Fibroblast of skin of right biceps (primary cell): ENCODE measurements at places on chromosomes 6 and 20.

DNA sequence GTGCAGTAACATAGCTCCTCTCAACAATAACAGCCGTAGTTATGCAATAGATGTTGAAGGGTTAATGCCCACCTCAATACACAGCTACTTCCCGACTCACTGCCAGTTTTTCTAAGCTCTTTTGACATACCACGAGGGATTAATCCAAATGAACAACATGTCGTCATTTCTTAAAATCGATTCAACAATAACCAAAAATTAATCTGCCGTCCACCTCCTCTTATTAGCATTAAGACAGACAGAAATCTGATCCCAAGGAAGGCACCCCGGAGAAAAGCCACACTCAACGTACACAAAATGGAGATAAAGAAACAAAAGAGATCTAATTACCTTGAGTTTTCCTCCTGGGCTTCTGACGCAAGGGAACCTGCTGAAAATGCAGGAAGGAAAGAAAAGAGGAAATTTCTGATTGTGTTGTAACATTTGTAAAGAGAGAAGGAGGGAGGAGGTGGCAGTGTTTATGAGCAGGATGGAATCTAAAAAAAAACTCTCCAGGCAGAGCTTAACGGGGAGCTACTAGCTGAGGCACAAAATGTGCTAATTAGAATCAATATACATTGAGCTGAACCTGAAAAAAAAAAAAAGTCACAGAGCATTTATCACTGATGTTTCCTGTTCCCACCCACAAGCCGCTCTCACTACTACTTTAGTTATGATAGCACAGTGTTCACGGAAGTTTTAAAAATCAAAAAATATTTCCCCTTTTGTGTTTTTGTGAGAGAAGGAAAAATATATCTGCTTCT, 109.3 kb downstream of the IPCEF1 start:
- no peak for DNase-seq

DNA sequence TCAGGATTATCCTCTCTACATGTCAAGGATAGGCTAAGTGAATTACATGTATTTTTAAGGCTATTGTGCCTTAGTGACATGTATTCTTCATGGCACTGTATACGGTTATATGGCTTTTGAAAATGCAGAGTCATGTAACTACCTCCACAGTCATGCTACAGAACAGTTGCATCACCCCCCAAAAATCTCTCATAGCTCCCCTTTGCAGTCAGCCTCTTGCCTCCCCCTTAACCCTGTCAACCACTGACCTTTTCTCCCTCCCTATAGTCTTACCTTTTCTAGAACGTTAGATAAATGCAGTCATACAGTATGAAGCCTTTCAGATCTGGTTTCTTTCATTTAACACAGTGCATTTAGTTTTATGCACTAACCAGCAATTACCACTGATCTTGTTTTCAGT, 10.3 kb upstream of the RNF24 start:
- no peak for DNase-seq

GRCh38 chr20:50213531-50214106, 23.0 kb downstream of the CEBPB start:
- no peak for DNase-seq

DNA sequence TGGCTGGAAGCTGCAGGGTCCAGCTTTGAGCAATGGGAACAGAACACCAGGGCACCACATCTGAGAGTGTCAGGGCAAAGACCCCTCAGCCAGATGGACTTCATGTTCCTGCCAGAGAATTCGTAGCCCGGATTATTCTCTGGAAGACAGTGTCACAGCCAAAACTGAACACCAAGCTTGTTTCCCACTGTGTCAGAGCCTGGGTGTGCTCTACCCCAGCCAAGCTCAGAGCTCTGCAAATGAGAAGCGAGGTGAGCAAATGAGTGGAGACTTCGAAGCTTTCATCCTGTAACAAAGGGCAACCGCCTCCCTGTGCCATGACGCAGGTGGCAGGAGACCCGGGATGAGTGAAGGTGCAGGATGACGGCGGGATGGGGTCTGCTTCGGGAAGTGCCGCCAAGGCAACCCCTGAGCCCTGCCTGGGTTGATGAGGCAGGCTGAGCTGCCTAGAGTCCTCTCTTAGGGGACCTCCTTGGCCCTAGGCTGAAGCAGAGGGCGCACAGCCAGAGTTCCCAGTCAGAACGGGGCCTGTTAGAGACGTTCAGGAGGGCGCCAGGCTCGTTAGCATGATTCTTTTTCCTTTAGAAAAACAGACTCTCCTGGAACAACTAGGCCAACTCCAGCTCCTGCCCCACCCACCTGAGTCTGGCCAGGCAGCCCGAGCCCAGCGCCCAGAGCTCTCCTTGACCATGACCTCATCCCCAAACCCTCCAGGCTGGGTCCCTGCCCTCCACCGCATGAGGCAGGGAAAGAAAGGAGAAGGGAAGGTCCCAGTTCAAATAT, 187.7 kb downstream of the SOD2 start:
- DNase-seq, result no peak
